ENCODE measurements at places on chromosomes 2 and 18.

DNA sequence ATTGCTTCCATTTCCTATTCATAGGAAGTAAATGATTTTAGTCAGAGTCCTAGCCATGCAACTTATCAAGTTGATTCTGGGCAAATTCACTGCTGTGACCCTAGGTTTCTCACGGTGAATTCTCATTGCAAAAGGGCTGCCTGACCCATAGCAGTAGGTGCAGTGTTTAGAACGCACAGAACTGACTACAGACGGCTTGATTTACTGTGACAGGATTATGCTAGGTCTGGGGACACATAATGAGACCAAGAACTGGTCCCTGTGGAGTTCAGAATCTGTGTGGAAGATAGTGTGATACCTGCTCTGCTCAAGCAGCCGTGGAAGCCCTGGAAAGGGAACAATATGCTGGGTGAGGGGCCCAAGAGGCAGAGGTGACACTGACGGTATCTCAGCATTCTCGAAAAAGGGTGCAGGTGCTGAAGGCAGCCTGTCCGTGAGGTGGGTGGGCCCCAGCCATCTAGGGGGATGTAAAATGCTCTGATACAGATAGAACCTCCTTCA lies 46.4 kb downstream of the ABCG8 start:
- DNase-seq, result no peak

DNA sequence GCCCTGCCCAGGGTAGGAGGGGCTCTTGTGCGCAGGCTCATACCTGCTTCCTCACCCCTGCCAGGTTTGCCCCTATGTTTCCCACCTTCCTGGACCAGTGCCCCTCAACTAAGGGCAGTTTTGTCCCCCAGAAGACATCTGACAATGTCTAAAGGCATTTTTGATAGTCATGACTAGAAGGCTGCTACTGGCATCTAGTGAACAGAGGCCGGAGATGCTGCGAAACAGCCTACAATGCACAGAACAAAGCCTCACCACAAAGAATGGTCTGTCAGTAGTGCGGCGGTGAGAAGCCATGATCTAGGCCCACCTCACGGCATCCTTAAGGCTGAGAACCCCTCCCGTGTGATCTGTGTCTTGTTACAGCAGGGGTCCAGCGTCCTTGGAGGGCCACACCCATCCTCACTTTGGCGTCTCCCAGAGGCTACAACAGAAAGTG lies 96.0 kb downstream of the TMEM17 start:
- no peak for DNase-seq

GRCh38 chr2:96760986-96761832 lies 507 bp downstream of the CNNM4 start:
- no peak for DNase-seq

DNA sequence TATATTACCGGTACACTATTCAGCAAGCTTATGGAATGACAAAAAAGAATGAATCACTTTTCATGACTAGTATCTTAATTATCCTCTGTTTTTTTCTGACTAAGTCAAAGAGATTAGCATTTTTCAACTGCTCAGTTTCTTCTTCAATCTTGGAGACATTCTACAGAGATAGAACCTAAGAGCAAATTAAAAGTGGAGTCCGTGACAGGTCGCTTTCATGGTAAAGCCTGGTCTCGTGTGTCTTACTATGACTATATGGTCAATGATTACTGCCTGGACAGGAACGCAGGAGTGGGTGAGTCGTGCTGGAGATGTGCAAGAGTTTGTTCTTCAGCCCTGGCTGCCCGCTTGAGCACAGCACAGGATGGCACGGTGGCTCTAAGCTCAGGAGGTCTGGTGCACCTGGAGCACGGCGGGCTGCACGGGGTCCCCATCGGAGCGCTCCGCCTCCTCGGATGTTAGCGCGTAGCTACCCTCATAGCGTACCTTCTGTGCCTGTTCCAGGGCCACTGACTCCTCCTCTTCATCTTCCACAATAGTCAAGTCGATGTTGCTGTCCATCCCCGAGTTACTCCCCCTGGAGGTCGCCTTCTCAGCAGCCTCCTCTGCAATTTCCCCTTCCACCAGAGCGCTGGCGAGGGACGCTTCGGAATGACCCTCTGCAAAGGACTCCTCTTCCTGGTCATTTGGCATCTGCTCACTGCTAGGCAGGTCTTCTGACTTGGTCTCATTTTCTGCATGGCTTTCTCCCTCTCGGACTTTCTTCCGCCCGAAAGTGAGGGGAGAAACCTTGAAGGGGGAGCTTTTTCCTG lies 11.1 kb downstream of the CAVIN2 start:
- no peak for DNase-seq

DNA sequence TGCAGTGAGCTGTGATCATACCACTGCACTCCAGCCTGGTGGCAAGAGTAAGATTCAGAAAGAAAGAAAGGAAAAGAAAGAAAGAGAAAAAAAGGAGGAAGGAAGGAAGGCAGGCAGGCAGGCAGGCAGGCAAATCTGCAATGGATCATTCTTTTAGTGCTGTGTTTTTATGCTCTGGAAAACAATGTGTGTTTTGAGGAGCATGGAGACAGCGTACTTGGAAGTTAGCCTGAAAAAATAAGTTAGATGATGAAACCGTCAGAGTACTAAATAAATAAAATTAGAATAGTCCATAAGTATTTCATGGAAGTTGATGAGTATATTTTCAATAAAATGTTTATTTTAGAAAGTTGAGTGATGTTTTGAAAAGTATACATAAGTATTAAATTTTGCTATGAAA lies 366.4 kb upstream of the CDH20 start:
- no peak for DNase-seq

GRCh38 chr2:120231564-120231973 lies 8.4 kb upstream of the TMEM185B start:
- no peak for DNase-seq
